ENCODE measurements at places on chromosomes 12 and 14.

GRCh38 chr14:44113769-44114730 is 393.0 kb downstream of the FSCB start:
- DNase-seq = no peak

DNA sequence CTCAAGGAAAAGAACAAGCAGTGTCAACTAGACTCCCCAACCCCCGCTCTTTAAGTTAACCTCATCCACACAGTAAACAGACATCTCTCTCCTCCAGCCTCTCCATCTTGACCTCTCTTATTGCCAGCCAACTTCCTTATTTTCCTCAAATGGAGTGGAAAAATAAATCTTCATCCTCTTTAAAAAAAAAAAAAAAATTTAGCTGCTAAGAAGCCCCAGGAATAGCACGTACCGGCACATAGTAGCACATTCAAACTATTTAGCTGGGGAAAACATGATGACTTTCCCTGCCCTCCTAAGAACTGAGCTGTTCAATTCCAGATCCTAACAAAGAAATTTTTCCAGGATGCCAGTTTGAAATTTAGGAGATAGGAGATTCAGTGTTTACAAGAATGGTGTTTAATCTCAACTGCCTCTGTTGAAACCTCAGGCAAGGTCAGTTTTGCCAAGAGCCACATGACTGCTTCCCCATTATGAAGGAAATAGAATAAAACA is 90.8 kb downstream of the EPS8 start:
- DNase-seq = no peak

GRCh38 chr14:92959189-92959531 is 36.2 kb downstream of the CHGA start:
- DNase-seq = no peak

DNA sequence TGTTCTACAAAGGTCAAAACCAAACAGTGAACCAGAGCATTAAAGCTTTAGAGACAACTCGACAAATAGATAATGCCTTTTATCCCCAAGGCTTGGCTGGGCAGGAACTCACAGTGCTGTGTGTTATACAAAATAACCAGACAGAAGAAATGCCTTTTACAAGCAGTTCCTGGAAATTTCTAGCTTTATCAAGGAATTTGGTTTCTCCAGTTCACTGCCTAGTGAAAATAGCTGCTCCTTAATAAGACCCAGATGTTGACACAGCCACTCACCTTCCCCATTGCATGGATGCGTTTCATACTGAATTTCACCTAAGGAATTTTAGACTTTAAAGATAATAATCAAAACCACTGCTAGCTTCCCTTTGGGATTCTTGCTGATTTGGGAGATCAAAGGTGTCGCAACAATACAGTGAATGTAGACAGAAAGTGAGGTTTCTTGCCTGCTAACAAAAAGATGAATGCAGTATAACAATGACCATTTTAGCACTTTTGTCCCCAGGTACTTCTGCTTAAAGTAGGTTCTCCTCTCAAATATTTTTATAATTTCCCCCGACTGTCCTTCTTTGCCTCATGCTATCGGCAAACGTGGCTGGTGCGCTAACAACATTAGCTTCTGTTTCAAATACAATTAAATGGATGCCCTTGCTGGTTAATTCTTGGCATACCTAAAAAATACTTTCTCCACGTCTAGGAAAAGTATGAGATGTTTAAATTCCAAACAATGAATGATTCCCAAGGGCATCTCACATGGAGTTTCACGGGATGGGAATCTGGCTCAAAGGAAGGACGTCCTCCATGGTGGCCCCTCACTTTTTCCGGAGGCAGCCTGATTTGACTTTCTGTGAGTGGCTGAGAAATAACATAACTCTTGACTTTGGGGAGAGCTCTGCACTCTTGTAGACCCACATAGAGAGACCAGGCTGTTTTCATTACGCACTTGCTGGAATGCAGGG is 162.4 kb downstream of the C12orf75 start:
- no peak for DNase-seq

DNA sequence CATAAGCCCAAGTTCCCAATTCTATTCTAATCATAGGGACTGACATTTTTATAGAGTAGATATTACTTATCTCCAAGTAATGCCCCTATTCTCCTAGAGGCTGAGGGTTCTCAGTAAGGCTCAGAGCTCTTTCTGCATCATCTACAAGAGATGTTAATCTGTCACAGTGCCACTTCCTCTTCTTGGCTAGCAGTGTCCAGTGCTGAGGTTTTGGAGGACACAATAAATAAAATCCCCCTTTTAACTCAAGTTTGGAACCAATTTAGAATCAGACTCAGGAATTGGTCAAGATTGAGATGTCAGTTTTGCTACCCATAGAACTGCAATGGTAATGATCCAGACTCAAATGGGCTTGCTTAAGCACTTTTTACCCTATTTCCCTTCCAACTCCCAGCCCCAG is 154.1 kb upstream of the ARID2 start:
- no peak for DNase-seq

DNA sequence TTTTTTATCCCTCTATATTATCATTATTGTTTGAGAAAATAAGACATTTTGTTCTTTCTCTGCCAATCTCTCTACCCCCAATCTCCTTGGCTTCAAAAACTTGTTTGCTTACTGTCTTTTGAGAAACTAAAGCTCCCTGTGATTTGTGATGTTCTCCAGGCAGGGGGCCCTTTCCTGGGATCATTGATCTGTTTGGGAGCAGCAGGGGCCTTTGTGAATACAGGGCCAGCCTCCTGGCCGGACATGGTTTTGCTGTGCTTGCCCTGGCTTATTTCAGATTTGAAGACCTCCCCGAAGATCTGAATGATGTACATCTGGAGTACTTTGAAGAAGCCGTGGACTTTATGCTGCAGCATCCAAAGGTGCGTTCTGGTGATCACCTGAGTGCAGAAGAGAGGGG is 4.5 kb downstream of the ACOT6 start:
- DNase-seq = no peak

- no peak for DNase-seq
These were observed 46.1 kb downstream of the NIN start for GRCh38 chr14:50784683-50785456.

DNA sequence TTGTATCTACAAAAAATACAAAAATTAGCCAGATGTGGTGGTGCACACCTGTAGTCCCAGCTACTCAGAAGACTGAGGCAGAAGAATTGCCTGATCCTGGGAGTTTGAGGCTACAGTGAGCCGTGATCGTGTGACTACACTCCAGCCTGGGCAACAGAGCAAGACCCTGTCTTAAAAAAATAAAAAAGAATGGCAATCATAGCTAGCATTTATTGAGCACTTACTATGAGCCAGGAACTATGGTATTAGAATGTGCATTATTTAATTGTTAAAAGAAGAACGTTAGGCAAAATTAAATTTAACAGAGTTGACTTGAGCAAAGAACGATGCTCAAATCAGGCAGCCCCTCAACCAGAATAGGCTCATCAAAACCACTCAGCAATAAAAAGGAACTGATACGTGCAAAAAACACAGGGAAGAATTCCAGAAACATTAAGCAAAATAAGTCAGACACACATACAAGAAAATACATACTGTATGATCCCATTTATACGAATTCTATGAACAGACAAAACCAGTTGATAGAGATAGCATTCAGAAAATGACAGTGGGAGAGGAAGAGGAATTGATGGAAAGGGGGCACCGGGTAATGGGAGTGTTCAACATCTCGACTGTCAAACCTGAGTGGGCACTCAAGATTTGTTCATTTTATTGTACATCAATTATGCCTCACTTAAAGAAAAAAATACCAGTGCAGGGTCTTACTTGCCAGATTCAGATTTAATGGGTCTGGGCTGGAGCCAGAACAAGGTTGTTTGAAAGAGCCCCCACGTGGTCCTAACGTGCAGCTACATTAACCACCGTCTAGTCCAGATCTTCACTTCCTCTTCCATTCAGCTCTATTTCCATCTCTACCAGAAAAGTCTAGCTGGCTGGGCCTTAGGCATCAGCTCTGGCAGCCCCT is 8.0 kb downstream of the SCNN1A start:
- peak; percentile 30 for DNase-seq

GRCh38 chr14:87483271-87484260 is 509.4 kb downstream of the GALC start:
- no peak for DNase-seq

DNA sequence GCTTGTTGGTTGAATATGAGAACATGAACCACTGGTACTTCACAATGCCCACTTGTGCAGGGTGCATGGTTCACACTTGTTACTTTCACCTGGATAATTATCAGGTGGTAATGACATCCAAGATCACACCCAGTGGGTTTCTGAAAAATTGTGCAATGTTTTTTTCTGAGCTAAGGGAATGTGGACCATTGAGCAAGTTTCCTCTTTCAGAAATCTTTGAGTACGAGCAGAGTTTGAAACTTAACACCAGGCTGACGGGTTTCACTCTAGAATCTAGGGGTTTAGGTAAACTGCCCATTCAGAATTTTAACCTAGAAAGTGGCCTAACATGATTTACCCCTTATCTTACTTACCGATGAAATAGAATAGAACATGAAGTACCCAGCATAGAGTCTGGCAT is 389.6 kb downstream of the PAWR start:
- DNase-seq = no peak

- no peak for DNase-seq
These were observed 16.3 kb downstream of the ASB2 start for GRCh38 chr14:93960108-93960475.

DNA sequence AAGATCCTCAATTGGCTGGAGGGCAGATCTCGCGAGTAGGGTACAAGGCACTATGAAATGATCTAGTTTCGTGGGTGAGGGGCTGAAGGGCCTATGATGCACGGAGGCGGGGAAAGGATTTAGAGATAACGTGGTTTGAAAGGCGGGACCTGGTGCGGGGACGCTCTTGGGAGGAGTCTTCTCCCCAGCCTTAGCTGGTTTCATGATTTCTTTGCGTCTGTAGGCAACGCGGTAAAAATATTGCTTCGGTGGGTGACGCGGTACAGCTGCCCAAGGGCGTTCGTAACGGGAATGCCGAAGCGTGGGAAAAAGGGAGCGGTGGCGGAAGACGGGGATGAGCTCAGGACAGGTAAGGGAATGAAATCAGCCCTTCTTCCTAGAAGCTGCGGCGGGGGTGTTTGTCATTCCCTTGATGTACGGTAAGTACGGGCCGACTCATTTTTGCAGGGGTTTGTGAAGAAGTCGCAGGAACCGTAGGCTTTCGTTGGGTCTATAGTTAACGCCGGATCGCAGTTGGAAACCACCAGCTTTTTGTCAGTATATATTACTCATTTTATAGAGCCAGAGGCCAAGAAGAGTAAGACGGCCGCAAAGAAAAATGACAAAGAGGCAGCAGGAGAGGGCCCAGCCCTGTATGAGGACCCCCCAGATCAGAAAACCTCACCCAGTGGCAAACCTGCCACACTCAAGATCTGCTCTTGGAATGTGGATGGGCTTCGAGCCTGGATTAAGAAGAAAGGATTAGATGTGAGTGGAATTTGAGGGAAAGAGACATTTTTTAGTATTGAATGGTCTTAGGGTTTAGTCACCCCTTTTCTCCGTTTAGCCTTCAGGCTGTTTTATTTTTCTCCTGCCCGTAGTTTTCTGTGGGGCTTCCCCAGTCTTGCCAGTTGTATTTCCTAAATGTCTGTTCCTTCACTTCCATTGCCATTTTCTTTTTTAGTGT is 602 bp downstream of the APEX1 start:
- peak; percentile 60 for DNase-seq

DNA sequence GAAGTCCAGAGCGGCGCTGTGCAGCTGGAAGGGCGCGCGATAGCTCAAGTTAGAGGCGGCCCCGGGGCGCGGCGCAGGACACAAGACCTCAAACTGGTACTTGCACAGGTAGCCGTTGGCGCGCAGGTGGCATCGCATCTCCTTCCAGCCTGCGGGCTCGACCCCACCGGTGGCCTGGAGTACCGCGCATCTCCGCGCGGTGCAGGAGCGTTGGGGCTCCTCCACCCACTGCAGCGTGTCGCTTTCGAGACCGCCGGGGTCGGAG is 553 bp downstream of the CLEC14A start:
- no peak for DNase-seq

- no peak for DNase-seq
These were observed 1196.9 kb downstream of the VRK1 start for GRCh38 chr14:97994020-97994531.

DNA sequence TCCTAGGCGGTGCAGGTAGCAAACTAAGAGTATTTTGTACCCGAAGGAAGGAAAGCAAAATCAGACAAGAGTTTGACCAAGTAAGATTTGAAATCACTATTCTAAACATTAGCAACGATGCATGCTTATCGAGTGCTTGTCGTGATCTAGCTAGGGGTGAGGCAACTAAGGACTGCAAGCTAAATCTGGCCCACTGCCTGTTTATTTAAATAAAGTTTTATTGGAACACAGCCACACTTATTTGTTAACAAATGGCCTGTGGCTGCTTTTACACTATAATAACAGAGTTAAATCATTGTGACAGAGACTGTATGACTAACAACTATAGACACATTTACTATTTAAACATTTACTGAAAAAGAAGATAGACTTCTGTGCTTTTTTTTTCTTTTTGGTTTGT is 983.6 kb downstream of the VRK1 start:
- no peak for DNase-seq

DNA sequence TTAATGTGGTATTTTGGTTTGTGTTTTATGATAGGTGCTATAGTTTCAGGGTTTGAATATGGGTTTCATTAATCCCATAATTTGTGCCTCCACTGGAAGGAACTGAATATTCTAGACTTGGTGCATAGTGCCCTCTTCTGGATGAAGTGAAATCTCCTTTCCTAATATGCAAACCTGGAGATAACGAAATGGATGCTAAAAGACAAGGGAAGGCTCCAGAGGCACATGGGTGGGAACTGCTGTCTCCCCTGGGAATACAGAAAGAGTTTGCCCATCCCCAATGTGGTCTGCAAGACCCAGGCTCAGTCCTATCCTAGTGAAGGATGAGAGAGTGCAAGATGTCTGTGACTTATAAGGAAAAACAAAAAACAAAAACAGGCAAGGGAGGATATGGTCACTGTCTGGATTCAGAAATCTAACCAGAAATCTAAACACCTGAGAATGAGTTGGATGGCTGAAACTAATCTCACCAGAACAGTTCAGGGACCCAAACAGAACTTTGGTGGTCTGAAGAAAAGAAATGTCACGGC is 142.3 kb upstream of the TMPO start:
- DNase-seq = no peak

GRCh38 chr14:78683981-78684380 is 513.8 kb downstream of the NRXN3 start:
- DNase-seq = no peak
